ENCODE measurements at places on chromosomes 5 and 9.

GRCh38 chr9:84796404-84796803 lies 126.9 kb downstream of the NTRK2 start:
- no peak for DNase-seq

DNA sequence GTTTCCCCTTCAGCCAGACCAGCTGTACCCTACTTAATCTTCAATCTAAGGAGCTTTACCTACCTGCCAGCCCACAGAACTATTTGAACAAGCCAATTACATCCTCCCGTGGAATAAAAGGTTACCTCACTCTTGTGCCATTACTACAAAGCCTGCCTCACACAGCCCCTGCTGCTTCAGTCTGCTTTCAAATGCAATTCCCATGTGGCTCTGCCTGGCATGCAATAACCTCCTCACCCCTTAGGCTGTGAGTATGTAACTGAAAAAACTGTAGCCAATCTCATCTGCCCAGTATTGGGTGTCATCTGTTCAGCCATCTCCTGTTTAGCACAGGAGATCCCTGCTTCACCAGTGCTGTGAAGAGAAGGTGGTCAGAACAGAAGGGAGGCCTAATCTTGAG lies 6.1 kb upstream of the GCNT1 start:
- DNase-seq: peak; percentile 47

DNA sequence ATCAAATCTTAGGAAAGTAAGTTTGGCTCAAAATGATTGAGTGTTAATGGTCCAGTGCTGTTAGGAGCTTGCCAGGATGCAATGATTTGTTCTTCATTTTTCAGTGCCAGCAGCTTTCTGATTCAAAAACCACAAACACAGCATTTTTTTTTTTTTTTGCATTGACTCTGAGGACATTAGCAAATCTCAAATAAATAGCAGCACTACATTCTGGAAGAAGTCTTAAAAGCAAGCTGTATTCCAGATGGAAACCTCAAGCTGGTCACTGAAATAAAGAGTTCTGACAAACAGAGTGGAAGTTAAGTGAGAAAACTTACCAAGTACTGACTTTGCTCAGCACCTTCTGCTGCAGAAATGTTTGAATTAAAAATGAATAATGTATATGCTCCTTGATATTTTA lies 1653.1 kb upstream of the CDH9 start:
- DNase-seq: no peak

DNA sequence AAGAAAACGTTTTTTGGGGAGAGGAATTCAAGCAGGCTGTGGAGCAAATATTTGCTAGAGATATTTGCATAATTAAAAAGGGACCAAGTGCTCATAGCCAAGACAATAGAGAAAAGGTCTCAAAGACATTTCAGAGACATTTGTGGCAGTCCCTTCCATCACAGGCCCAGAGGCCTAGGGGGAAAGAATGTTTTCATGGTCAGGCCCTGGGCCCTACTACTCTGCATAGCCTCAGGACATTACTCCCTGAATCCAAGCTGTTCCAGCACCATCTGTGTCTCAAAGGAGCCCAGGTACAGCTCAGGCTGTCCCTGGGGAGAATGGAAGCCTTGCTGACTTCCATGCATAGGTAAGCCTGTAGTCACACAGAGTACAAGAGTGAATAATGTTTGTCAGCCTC lies 113.0 kb upstream of the KIF2A start:
- DNase-seq: no peak

GRCh38 chr5:157049605-157050004 lies 9.3 kb downstream of the HAVCR1 start:
- no peak for DNase-seq

- no peak for DNase-seq
Measured at GRCh38 chr9:108105885-108106284, 616.3 kb upstream of the KLF4 start.

DNA sequence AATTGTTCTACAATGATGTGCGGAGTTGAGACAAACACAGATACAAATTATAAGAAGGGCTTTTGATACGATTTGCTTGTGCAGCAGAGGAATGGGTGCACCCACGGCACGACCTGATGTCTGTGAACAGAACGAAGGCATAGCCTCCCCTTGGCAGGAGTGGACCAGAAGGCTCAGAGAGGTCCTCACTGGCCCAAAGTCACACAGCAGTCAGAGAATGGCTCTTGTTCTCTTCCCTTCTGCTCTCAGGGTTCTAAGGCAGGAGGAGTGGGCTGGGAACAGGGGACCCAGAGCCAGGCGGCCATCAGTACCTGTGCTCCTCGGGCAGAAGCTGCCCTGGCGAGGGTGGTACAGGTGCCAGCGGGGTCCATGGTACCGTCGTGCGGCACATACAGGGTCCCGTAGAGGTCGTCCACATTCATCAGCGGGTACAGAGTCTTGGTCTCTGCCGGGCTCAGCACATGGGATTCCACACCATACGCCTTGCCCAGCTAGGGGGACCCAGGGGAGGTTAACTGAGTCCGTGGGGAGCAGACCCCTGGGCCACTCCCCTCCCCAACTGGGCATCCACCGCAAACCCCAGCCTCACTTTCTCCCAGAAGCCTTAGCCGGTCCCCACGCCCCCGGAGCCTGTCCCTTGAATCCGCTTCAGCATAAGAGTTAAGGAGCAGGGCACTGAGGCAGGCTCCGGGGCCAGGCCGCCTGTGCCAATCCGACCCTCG lies 7.0 kb downstream of the SARDH start:
- DNase-seq: no peak

DNA sequence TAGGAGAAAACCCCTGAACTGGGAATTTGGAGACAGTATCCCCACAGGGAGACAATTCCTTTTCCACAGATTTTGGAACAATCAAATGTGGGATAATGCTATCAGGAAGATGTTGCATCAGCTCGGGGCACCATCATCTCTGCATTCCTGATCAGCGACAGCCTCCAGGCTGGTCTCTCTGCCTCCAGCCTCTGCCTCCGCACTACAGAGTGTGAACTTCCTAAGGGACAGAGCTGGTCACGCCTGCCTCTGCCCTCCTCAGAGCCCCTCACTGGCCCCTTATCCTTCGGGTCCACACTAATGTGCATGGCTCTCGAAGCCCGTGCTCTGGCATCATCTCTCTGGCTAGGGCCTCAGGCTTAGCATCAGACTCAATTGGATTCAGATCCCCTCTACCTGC lies 8.6 kb downstream of the FOXI1 start:
- no peak for DNase-seq

DNA sequence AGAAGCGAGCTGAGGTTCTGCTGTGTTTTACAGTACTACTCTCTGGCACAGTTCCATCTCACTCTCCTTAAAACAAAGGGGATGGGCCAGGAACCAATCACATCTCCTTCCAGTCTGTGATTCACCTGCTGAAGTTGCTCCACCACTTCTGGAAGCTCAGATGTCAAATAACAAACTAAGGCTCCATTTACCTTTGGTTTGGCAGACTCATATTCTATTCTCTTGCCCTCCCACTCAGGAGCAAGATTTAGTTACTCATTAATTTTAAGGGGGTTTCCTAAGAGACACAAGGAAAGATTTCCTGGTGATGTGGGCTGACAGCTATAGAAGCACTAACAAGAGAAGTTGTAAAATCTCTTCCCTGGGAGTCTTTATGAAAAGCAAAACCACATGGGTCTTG lies 37.8 kb upstream of the KIF2A start:
- no peak for DNase-seq

DNA sequence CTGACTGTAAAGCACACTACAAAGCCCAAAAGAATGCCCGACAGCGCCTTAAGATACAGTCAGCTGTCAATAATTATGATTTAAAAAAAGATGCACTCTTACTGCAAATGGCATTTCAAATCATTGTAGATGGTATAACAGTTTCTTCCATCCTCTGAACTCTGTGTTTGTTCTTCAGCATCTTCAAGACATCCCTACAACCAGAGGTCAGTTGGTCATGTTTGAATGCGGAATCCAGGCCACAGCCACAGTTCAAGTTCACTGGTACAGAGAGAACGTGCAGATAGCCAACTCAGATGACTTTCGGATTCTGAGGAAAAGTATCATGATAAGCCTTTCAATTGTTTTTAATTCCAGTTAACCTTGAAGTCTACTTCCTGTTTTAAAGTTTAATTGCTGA lies 8.7 kb upstream of the MYOT start:
- no peak for DNase-seq

- no peak for DNase-seq
Measured at GRCh38 chr9:99309141-99309939, 87.3 kb downstream of the SEC61B start.

DNA sequence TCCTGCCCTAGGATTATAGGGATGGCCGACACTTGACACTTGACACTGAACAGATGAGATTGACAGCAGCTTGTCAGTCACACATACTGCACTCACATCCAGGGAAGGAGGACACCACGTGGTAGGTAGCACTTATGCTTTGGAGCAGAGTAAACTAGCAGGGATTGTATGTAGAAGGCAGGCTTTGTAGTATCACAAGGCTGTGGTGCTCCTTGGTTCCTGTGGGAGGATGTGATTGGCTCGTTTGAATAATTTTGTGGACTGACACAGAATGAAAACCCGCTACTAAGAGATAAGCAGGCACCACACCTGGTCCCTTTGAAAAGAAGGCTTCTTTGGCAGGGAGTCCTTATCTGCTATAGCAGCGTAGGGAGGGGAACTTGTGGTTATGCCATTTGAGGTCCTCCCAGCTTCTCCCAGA lies 63.6 kb upstream of the IL12B start:
- DNase-seq: no peak

GRCh38 chr5:6759401-6759800 lies 46.2 kb downstream of the TENT4A start:
- DNase-seq: no peak

DNA sequence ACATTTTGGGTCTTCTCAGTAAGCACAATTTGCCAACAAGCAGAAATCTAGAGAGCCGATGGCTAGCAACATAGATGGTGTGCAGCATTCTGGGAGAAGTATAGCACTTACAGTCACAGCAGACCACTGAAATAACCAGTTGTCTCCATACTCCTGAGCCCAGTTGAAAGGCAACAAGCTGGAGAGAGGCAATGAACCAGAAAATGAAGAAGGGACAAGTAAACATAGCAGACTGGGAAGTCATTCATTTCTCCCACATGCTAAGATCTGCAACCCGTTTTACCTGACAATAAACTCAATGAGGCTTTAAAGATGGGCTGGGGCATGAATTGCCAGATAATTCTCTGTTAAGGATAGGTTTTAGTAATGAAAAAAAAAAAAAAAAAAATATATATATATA lies 575.6 kb upstream of the GRAMD2B start:
- DNase-seq: no peak

DNA sequence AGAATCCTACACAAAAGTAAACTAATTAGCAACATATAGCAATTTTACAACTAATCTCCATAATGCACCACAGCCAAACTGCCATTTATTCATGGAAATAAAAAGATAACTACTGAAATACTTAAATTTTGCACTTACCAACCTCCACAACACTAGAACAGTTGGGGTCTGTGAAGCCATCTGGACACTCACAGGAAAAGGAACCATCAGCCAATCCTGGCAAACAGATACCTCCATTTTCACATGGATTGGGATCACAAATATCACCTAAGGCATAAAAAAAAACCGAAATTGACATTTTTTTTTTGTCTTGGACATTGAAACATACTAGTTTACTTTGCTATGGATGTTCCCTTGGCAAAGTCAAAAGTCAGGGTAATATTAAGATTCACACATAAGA lies 130.7 kb downstream of the EDIL3 start:
- no peak for DNase-seq

GRCh38 chr9:36731068-36731956 lies 158.6 kb downstream of the MELK start:
- DNase-seq: no peak

DNA sequence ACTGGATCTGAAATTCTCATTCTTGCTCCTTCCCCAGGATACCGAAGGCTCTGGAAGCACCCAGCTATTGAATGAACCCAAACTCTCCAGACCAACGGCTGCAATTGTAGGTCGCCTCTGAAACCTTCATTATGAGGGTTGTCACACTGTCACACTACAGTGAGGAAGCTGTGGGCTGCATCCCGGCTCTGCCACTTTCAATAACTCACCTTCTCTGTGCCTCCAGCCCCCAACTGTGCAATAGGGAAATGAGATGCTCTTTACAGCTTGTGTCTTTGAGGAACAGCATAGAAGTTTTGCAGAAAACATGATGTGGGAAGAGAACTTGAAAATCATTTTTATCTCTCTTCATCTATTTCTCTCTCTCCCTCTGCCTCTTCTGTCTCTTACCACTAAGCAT lies 69.6 kb upstream of the TGFBR1 start:
- no peak for DNase-seq

GRCh38 chr9:12133416-12133815 lies 559.8 kb upstream of the TYRP1 start:
- DNase-seq: no peak

DNA sequence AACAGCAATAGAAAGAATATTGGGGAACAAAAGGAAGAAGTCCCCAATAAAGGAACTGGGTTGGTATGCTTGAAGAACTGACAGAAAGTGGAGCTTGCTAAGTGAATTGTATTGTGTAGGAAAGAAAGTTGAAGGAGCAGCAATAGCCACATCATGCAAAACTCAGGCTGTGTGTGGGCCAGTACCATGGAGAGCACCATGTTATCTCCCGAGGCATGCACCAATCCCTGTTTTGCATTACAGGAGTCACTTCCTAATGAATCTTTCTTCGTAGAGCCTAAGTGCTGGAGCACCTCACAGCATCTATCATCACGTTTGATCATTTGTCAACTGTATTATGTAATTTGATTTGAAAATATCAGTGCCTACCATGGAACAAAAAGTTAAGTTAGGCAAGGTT lies 137.7 kb upstream of the NMUR2 start:
- DNase-seq: no peak

- no peak for DNase-seq
Measured at GRCh38 chr5:87210743-87211142, 56.9 kb upstream of the RASA1 start.

DNA sequence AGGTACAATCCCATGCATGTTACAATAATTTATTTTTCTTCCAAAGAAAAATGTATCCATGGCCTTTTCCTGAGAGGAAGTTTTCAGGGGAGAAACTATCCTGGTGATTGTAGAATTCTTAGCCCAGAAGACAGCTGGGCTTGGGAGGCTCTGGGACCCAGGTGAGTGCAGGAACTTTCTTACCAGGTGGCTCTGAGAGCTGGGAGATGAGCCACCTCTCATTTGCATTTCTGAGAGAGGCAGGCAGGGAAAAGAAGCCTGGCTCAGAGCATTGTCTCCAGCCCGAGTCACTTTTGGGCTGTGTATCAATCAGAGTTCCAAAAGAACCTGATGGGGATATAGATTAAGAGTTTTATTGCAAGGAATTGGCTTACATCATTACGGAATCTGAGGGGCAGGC lies 52.7 kb downstream of the ALG2 start:
- no peak for DNase-seq

DNA sequence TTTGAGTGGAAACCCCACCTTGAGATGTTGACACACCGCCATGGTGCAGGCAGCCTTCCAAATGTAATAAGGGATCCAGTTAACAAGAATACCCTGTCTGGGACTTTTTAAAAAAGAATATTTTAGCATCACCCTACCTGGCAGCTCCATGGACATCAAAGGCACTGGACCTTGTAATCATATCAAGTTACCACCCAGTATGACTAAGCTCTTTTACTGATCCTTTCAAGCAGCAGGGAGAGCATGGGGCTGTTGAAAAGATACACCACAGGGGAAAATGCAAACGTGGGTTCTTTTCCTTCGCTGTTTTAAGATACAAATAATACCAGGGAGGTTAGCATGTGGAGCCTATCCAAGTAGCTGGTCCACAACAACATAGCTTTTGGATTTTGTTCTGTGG lies 211.2 kb downstream of the SAXO1 start:
- DNase-seq: peak; percentile 14
